ENCODE measurements at places on chromosomes 5 and 9.

DNA sequence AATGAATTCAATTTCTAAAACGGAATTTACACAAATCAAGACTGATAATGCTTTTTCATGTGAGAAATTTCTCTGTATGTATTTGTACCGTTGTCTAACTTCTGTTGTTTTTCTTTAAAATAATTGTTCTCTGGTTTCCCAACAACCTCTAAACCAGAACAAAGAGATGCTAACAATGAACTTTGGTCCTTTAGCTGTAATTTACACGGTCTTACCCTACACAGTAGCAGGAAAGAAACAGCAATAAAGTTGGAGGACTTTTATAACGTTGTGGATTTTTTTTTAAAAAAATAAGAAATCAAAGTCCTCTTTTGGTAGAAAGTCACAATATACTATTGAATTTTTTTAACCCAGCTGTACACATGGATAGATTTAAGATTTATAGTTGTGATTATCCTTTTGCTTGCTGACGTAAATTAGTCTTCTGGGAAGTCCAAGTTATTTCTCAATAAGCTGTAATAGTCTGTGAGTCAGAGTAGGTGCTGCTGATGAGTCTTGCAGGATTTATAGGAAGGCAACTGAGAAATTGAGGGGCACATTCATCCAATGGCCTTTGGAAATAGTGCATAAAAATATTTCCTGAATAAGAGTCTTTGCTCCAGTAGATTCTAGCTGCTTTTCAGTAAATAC lies 76.8 kb upstream of the PCSK1 start:
- DNase-seq, result no peak

DNA sequence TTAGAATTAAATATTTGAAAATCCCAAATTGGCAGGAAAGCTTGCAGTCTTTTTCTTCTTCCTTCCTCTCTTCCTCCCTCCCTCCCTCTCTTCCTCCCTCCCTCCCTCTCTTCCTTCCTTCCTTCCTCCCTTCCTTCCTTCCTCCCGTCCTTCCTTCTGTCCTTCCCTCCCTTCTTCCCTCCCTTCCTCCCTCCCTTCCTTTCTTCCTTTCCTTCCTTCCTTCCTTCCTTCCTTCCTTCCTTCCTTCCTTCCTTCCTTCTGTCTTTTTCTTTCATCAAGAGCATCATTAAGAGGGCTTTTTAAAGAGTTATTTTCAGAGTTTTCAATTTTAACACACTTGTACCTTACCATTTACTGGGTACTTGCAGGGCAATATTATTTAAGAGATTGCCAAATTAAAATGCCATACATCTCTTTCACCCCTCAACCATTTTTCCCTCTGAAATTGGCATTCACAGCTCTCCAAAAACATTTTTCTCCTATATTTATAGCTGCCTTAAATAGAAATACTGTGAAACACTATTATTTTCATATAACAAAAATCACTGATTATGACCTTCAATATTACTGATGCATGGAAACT lies 99.2 kb upstream of the C6 start:
- DNase-seq, result no peak

- DNase-seq, result peak; percentile 21
Measured at GRCh38 chr5:113606298-113607134, 93.0 kb downstream of the YTHDC2 start.

- no peak for DNase-seq
Measured at GRCh38 chr9:18482371-18482770, 8.4 kb downstream of the ADAMTSL1 start.

Measured in stimulated activated CD4-positive, alpha-beta T cell treated with anti-CD3 and anti-CD28 coated beads, Interleukin-2, amount 100 ng/mL, for 4 hours (primary cell).